Activated CD8-positive, alpha-beta memory T cell treated with anti-CD3 and anti-CD28 coated beads for 1 hour (primary cell): ENCODE measurements at places on chromosomes 4 and X.

GRCh38 chr4:61180405-61180804 lies 19.7 kb upstream of the ADGRL3 start:
- no peak for DNase-seq

- no peak for DNase-seq
Measured at GRCh38 chr4:169440446-169440845, 169.7 kb upstream of the SH3RF1 start.

- DNase-seq: no peak
Measured at GRCh38 chrX:81367291-81367690, 165.4 kb downstream of the SH3BGRL start.

GRCh38 chr4:16085822-16086221 lies 2.0 kb upstream of the PROM1 start:
- no peak for DNase-seq

GRCh38 chrX:7985568-7985967 lies 58.4 kb upstream of the PNPLA4 start:
- no peak for DNase-seq

DNA sequence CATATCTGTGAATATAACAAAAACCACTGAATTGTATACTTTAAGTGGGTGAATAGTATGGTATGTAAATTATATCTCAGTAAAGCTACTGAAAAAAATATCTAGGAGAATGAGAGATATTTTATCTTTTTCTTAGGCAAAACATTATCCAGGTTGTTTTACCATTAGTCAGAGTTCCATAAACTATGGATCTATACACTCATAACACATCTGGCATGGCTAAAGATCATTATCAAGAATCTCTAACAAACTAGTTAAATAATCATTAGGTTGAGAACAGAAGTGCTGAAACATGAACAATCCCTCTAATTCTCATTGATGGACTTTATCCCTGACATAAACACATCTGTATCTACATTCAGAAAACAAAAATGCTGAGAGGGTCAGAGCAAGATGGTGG lies 15.6 kb downstream of the MED14 start:
- no peak for DNase-seq

- no peak for DNase-seq
Measured at GRCh38 chr4:75696071-75696470, 22.9 kb upstream of the G3BP2 start.

GRCh38 chr4:184850431-184851199 lies 24.8 kb upstream of the ACSL1 start:
- DNase-seq: no peak

DNA sequence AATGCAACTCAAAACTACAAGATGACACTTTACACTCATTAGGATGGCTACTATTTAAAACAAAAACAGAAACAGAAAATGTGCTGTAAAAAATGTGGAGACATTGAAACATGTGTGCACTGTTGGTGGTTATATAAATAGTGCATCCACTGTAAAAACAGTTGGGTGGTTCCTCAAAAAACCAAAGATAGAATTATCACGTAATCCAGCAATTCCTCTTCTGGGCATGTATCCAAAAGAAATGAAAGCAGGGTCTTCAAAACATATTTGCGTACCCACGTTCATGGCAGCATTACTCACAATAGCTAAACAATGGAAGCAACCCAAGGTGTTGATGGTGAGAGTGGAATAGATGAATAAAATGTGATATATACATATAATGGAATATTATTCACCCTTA lies 967.2 kb downstream of the TRAM1L1 start:
- no peak for DNase-seq

DNA sequence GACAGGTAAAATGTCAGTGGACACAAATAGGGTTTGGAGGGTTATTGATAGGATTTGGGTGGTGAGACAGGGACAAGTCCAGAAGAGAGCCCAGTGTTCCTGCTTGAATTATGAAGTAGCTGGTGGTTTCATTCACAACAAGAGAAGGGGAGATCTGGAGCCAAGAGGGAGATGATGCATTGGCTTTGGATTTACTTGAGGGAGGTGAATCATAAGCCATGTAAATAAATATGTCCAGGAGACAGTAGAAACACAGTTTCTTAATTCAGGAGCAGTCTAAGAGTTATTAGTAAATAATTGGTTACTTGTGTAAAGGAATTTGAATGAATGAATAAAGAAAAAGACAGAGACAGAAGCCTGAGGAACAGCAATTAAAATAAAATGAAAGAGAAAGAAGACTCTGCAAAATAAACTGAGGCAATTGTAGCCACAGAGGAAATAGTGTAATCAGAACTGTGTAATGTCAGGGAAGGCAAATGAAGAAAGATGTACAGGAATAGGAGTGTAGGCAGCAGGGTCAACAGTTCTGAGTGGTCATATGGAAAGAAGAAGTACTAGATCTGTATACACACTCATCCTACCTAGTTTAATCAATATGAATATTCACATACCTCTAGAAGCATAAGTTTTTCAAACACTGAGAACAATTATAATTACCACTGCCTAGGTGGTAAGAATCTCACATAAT lies 50.2 kb upstream of the CXCL8 start:
- DNase-seq: no peak

DNA sequence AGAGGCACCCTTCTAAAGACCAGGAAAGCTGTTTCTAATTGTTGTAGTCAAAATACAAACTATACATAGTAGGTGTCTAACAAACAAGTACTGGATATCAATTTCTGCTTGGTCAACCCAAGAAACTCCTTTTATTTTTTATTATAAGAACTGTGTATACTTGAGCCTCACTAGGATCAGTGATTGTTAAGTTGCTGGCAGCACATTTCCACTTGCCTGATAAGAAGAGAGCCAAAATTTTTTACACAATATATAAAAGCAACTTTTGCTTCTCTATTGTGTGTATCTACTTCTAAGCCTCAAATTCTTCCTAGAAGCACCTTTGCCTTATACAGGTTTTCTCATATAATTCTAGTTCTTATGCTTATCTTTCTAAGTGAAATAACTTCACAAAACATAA lies 703.0 kb upstream of the EPHA5 start:
- DNase-seq: no peak

- DNase-seq: no peak
Measured at GRCh38 chr4:71866212-71866885, 82.5 kb upstream of the GC start.

GRCh38 chr4:1471443-1472147 lies 65.4 kb upstream of the NKX1-1 start:
- DNase-seq: no peak

DNA sequence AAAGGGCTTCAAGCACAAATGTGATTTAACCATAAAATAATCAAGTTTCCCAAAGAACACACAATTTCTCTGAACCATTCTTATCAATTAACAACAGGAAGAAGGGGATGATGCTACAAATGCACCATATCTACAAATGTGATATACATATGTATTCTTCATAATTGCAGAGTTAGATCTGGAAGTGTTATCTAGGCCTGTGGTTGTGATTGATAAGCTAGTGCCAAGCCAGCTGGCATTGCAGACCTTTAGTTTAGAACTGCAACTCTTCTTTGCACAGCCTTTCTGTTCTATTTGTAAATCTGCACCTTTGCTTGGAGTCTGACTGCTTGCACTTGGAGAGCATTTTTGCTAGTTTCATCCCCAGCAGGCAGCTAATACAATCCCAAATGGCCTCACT lies 145.5 kb upstream of the NPY2R start:
- no peak for DNase-seq

DNA sequence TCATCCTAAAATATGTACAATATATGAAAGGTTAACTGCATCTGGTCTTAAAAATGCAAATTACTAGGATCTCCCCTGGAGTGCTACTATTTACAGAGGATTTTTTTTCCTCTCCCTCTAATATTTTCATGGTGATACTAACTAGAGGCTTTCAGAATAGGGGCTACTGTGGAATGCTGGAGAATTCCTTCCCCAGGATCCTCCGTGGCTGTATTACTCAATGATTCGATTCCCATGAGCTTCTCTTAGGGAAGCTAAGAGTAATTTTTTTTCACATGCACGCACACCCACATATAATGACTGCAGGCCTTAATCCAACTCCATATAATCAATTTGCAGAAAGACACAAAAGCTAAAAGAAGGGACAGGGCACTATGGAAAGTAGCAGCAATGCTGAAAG lies 184.7 kb downstream of the ARHGAP6 start:
- DNase-seq: no peak

DNA sequence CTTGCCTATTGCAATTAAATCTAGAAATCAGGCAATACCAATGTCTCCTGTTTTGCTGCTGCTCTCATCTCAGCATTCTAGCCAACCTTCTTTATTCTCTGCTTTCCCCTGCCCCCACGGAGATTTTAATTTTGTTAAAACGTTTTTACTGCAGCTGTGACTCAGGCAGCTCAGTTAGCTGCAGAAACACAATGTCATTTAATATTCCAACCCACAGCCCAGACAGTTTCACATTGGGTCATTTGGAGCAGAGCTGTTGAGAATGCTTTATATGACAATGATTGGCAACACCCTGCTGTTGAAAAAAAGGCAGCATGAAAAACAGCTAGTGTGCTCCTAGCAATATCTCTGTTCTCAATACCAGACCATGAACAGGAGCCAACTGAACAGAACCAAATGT lies 12.6 kb upstream of the SLC10A4 start:
- DNase-seq: no peak

GRCh38 chr4:147910315-147910714 lies 178.4 kb downstream of the ARHGAP10 start:
- no peak for DNase-seq

- DNase-seq: no peak
Measured at GRCh38 chr4:752196-752861, 46.7 kb downstream of the PCGF3 start.

DNA sequence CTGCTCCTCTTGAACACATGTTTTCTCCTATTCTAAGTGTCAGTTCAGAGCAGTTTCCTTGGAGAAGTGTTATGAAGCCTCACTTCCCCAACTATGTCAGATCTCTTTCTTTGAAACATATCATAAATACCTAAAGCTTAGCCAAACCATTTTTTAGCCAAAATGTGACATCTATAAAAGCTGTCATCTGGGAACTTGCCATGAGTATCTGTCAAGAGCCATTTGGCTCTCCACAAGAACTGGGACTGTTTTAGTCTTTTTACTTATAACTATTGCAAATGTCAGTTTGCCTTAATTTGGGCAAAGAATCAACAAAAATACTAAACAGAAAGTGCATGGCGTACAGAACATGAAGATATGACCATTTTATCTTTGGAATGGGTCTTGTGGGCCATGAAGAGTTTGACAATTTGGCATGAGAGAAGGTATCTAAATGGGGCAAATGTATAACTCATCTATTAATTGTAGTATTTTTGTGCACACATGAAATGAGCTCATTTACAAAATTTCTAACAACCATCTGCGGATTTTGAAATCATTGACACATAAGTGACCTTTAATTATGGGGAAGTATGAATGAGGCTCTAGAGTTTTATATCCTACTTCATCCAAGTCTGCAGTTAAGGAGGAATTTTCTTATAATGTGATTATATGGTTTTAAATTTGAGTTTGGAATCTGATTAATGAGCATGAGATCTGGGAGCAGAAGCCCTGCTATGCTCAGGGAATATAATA lies 129.1 kb upstream of the PACRGL start:
- DNase-seq: no peak

- DNase-seq: no peak
Measured at GRCh38 chr4:184805462-184806228, 20.1 kb downstream of the ACSL1 start.
